ENCODE measurements at places on chromosomes 3 and 15.

DNA sequence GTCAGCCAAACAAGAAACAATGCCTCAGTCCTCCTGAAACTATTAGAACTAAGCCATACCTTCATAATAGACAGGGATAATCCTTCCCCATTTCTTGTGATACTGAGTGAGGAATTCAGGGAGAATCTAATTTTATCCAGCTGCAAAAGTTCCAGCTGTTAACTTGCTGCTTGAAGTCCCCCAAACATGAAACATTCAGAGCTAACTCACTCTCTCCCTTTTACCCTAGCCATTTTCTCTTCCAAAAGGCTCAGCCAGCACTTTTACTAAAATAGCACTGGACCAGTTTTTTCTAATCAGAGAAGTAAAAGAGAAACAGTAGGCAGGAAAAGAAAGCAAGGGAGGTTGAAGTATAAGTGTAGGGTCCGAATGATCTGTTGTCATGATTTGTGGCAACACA, 268.1 kb downstream of the TAFA4 start:
- no peak for DNase-seq

DNA sequence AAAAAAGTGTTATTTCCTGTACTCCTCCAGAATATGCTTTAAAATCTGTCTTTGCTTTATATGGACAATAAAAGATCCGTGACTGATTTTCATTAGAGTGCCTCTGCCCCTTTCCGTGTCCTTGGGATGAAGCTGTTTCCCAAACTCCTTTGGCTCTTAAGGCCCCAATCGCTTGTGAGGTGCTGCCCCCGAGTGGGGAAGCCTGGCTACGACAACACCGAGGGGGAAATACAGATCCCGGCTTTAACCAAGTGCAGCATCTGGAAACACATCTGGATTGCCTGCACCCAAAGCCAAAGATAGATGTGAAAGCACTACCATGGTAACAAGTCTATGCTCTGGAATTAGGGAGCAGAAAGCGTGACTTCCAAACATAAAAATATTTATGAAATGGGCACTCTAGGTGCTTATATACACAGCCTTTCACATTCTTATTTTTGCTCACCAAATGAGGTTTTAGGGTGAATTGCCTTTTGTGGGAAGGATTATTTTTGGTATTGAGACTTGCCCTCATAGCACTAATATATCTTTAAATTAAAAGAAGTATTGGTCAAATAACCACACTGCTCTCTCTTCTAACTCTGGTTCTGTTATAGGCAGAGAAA, 40.6 kb upstream of the ADCY5 start:
- DNase-seq = peak; percentile 80

DNA sequence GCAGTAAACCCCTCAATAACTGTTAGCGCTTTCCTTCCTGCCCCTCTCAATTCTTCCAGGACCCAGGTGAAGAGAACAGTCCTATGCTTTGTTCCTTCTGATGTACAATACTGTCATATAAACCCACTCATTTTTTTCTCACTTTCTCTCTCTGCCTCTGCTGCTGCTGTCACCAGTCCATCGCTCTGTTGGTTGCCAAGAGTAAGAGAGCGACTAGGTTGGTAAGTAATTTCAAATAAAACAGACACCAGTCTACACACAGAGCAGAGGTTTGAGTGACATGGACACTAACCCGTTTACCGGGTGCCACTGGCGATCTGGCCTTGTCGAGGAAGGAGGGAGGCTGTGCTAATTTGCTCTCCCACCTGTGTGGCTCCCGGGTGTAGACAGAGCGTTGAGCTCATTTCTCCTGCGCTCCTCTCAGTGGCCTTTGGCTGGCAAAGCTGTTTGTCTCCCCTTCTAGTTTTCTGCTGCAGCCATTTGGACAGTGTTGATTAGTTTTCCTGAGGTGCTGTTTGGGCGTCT, 215.4 kb downstream of the THSD4 start:
- DNase-seq = no peak

DNA sequence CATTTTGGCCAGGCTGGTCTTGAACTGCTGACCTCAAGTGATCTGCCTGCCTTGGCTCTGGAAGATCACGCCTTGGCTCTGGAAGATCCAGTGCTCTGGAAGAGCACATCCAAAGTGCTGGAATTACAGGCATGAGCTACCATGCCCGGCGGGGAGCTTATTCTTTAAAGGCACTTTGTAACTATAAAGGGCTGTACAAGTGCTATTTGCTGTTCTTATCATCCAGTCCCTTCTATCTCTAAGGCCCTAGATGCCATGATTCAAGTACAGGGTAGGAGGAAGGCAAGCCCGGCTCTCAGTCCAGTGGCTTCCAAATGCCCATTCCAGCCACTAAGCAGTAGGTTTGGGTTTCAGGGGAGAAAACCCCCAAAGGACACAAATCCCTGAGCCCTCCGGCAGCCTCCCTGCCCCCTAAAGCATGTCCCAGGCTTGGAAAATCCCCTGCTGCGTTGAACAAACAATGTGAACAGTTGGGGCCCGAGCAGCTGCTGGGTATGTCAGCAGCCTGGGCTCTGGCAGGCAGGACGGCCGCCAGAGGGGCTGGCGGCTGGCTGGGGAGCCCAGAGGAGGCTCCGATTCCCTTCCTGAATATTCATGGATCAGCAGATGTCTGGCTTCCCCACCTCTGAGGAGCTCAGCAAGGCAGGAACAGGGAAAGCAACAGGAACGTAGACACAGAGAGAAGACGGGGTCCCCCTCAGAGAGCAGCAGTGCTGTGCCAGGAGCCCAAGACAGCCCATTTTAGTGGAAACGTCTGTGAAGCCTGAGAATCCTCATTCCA, 7.7 kb downstream of the IGDCC4 start:
- DNase-seq = peak; percentile 81

- peak; percentile 88 for DNase-seq
These were observed 412 bp upstream of the CTXN2 start for GRCh38 chr15:48190932-48191573.

All from islet precursor cell (in vitro differentiated cells).